SHP77 treated with DMSO at 0.1 percent for 48 hours (cell line): ENCODE measurements at places on chromosomes 6 and 20.

- no peak for DNase-seq
Measured at GRCh38 chr6:12785921-12786320, 69.4 kb downstream of the PHACTR1 start.

DNA sequence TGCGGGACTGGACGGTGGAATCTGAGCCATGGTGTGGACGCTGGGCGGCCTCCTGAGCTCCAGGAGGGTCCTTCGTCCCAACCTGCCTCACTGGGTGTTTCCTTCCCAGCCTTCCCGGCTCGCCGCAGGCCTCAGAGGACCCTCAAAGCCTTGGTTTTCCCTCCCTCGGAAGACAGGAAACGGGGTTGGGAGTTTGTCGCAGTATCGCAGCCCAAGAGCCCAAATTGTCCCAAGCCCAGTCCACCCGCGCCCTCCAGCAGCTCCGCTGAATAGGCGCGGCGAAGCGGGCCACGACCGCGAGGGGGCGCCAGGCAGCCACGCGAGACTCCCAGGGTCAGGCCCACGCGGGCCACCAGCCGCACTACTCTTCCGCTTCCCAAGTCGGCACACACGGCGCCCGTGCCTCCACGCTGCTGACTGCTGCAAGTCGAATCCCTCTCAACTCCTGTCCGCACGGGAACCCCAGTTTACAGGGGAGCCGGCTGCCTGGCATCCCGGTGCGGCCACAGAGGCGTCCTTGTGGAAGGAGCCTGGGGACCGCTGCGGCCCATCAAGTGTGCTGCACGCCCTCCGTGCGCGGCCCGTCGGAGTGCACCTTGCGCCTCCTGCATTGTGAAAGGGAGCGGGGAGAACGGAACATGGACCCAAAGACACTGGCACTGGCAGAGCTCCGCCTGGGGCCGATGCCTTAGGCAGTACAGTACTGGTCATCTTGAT lies 40.4 kb upstream of the HMGA1 start:
- no peak for DNase-seq

- DNase-seq, result no peak
Measured at GRCh38 chr6:98044151-98044561, 761.1 kb upstream of the MMS22L start.

DNA sequence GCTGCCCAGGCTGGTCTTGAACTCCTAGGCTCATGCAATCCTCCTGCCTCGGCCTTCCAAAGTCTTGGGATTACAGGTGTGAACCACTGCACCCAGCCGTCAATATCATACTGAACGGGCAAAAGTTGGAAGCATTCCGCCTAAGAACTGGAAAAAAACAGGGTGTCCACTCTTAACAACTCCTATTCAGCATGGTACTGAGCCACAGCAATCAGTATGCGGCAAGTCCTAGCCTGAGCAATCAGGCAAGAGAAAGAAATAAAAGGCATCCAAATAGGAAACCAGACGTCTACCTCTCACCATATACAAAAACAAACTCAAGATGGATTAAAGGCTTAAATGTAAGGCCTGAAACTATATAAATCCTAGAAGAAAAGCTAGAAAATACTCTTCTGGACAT lies 83.1 kb downstream of the FKBP5 start:
- no peak for DNase-seq
